T1000 (cell line): ENCODE measurements at places on chromosomes 11 and 22.

- no peak for DNase-seq
Measured at GRCh38 chr22:31162015-31162765, 2.2 kb downstream of the RNF185 start.

DNA sequence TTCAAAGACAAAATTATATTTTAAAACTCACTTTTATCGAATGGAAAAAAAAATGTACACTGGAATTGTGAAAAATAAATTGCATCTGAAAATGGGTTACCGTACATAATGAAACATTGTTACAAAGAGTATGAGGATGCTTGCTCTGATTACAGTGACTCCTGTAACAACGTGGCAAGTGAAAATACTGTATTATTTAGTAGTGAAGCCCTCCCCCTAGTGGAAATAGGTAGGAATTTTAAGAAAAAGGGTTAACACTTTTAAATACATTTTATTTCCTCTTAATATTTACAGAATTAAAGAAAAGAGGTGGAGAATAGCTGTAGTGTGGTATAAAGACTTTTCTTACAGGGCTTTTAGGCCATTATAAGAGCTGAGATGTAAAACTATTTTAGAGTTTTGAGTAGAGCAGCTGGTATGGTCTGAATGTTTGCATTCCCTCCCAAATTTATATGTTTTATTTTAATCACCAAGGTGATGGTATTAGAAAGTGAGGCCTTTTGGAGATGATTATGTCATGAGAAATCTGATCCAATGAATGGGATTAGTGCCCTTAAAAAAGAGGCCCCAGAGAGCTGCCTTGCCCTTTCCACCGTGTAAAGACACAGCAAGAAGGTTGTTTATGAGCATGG is 25.2 kb downstream of the FAM76B start:
- DNase-seq, result no peak

DNA sequence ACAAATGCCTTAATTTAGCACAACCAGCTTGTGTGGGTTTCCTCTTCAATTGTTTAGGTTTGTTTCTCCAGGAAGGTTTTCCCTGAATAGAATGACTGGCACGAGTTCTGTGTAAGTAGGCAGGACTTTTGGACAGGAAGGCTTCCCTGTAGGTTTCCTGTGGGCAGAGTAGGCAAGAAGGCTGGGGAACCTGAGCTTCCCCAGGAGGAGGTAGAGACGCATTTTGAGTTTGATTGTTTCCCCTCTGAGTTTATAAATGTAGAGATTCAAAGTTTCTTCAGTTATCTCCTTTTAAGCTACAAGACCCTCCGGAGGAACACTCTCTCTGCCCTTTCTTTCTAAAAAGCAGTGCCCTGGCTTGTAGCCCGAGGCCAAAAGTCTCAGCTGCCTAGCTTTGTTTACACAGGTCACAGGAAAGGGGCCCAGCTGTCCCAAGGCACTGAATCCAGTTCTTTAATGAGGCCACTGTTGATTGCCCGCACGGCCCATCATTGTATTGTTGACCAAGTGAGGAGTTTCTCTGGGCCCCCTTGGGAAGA is 66.6 kb upstream of the RDX start:
- DNase-seq, result no peak

DNA sequence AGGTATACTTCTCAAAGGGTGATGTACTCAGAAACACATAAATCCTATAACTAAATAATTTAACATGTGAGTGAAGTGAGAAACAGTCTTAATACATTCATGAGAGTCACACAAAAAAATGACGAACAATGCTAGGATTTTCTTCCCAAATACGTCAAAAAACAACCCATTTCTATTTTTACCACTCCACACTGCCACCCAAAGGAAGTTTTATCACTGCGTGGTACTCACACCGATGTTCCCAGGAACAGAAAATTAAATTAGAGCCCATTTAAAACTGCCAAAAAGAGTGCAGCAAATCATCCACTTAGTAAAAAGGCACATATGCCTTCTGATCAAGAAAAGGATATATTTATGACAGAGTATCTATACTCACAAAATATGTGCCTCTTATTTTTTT is 710.9 kb upstream of the FAT3 start:
- DNase-seq, result no peak

GRCh38 chr11:46134540-46134939 is 13.3 kb upstream of the PHF21A start:
- no peak for DNase-seq
